ENCODE measurements at places on chromosomes 1 and 21. TPM values are rescaled to one million over a fixed set of nuclear protein-coding genes. Genes with fewer than 3 reads are reported as not detected.

GRCh38 chr1:16440131-16440469, 424 bp upstream of the NECAP2 start:
- no peak for DNase-seq

DNA sequence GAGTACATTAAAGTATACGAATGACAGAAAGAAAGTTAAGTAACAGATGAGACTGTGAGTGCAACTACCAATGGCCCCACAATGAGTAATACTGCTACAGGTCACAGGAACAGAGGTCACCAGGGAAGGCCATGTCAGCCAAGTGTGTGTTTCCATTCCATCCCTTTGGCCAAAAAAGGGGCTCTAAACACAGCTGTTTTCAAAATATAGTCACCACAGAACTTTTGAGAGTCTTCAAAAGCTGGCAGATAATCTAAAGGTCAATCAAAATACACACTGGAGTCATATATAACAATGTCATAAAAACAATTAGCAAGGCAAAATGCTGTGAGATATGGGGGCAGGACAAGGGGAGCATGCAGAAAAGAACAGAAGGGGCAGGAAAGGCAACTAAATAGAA, 10.2 kb downstream of the USP24 start:
- DNase-seq: no peak

Gene C1orf94
- not detected for total RNA-seq

DNA sequence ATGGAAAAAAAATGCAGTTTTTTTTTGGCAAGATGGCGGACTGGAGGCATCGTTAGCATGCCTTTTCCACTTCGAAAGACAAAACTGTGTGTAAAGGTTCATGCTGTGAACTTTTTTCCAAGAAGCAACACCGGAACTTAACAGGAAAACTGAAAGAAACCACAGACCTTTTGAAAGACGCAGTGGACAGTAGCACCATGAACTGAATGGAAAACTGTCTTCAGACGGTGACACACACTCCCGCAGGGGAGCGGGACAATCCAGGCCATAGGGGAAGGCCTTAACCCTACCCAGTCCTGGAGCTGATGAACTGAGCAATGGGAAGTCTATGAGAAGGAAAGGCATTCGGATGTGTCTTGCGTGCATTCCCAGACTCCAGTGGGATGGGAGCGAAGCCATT, 54.9 kb downstream of the NEK7 start:
- DNase-seq: no peak

- DNase-seq: no peak
Observed at GRCh38 chr1:169027607-169028320, 78.7 kb upstream of the ATP1B1 start.

- no peak for DNase-seq
Observed at GRCh38 chr1:54421101-54421504, 14.9 kb upstream of the SSBP3 start.

DNA sequence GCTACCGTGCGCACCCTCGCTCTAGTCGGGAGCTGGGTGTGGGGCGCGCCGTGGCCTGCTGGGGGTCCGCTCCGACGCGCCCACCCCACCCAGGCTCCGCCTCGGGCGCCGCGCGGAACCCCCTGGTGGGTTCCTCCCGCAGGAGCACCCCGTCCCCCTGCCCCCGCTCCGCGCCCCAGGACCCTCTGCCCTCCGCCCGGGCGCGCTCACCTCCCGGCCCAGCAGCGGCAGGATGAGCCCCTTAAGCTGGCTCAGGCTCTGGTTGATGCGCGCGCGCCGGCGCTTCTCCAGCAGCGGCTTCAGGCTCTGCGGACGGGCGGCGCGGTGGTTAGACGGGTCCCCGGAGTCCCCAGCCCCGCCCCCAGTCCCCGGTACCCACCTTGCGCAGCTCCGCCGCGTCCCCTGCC, 319 bp downstream of the HES2 start:
- DNase-seq: no peak

DNA sequence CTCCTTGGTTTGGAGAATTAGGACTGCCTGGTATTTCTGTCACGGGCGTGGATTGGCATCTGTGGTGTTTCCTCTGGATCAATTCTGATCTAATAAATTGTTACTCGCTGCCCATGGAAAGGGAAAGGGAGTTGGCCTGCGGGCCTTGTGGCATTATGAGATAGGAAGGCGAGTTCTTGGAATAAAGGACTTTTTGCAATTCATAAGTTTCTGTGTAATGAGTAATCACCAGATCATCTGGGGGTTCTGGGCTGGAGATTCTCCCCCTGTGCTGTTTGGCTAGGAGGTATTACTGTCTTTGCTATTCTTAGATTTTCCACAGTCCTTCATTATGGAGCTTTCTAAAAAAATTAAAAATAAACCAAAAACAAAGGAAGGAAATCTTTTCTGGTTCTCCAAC, 315.9 kb downstream of the CAMTA1 start:
- no peak for DNase-seq

DNA sequence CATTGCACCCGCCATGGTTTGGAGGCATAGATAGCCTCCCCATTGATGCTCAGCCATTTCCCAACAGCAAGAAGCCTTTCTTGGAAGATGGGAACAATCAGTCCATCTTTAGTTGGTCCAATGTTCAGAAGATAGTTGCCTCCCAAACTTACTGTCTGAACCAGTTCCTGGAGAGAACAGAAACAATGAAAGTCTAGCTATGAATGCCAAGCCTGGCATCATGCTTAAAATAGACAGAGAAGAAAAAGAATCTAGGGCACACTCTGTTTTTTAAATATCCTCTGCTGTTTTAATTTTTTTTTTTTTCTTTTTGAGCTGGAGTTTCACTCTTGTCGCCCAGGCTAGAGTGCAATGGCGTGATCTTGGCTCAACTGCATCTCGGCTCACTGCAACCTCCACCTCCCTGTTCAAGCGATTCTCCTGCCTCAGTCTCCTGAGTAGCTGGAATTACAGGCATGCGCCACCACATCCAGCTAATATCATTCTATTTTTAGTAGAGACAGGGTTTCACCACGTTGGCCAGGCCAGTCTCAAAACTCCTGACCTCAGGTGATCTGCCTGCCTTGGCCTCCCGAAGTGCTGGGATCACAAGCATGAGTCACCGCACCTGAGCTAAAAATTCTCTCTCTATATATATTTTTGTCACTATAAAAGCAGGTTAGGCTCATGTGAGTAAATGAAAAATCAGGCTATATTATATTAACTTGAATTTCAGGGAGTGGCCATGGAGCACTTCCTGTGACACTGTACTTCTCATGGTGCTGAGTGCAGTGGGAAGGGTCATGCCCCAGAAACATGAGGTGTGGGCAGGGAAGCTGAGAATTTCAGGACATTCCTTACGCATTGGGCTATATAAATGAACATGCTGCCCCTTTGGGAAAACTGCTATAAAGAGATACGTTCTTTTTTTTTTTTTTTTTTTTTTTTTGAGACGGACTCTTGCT, 19.1 kb downstream of the FUCA1 start:
- no peak for DNase-seq

Gene EDARADD
- total RNA-seq: 5.4 TPM

DNA sequence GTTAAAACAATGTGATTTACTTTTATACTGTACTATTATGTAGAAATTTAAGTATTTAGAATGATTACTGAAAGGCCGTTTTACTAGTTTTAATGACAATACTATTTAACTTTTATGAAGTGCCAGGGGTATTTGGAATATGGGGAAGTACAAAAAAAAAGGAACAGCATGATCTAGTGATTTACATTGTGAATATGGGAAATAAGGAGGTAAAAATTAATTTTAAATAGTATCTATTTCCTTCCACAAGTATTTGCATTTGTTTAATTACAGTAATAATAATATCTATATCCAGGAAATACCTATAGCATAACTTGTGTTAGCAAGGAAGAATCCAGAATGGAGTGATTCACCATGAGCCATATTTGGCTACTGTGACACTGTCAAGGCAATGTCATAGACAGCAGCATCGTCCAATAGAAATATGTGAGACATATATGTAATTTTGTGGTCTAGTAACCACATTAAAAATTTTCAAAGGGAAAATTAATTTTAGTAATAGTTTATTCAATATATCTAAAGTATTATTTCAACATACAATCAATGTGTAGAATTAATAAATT, 22.0 kb downstream of the CNST start:
- DNase-seq: no peak

Gene AQP10
- total RNA-seq: not detected

- no peak for DNase-seq
Observed at GRCh38 chr1:214248311-214249085, 32.5 kb upstream of the SMYD2 start.

DNA sequence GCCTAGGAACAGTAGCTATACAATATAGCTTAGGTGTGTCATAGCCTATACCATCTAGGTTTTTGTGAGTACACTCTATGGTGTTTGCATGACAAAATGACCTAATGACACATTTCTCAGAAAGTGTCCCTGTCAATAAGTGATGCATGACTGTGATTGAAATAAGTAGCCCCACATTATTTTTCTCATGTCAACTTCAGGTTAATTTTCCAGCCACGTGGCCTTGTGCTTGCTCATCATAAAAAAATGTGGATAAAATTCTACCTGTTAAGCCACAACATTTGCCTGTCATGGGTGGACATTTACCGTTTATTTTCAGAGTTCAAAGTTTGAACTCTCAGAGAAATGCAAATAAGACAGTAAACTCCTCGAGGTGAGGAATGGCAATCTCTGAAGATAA, 5.5 kb downstream of the DISC1 start:
- DNase-seq: no peak

DNA sequence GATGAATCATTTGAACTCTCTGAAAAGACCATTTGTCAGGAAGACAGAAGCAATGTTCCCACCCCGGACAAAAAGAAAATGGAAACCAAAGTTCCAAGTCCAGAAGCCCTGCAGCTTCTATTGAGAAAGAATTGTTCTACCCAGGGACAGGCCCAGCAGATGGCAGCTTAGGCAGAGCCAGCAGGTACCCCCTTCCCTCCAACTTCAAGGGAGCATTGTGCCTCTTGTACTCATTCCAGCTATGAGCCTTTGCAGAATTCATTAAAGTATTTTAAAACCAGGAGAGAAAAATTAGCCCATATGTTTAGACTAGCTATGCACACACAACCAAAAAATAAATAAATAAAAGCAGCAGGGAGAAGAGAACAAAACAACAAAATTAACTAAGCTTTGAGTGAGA, 85.2 kb upstream of the KCND3 start:
- no peak for DNase-seq

DNA sequence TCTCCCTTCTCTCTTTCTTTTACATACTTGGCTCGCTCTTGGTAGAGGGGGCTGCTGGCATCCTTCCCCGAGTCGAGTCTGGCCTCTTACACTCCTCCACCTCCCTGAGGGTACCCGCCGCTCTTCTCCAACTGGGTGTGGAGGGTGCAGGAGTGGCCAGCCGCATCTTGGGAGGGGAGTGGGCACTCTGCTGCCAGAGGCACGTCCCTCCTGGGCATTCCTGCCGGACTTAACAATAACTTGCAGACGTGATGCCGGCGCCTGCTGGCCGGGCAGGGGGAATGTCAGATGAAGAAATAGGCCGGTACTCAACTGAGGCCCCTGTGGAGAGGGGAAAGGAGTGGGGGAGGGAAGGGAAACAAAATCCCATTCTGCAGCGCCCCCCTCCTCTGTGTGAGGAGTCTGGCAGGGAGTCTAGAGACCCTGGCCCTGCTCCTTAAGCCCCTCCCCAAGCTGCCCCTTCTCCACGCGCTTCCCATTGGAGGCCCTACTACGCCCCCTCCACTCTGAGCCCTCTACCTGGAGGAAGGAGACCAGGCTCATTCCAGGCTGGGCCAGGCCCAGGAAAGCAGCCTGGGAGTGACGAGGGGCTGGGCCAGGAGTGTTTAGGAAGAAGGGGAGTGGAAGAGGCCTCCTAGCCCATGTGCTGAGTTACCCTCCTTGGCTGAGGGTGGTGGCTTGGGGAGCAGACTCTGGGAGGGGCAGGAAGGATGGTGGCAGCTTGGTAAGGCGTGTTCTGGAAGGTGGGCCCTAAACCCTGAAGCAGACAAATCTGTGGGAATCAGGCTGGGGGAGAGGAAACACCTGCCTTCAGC, 1.8 kb downstream of the ATP2B4 start:
- DNase-seq: no peak

- peak; percentile 62 for DNase-seq
Observed at GRCh38 chr1:32334864-32335534, 1.0 kb downstream of the MARCKSL1 start.

GRCh38 chr21:46500224-46500861, 41.7 kb downstream of the DIP2A start:
- no peak for DNase-seq

DNA sequence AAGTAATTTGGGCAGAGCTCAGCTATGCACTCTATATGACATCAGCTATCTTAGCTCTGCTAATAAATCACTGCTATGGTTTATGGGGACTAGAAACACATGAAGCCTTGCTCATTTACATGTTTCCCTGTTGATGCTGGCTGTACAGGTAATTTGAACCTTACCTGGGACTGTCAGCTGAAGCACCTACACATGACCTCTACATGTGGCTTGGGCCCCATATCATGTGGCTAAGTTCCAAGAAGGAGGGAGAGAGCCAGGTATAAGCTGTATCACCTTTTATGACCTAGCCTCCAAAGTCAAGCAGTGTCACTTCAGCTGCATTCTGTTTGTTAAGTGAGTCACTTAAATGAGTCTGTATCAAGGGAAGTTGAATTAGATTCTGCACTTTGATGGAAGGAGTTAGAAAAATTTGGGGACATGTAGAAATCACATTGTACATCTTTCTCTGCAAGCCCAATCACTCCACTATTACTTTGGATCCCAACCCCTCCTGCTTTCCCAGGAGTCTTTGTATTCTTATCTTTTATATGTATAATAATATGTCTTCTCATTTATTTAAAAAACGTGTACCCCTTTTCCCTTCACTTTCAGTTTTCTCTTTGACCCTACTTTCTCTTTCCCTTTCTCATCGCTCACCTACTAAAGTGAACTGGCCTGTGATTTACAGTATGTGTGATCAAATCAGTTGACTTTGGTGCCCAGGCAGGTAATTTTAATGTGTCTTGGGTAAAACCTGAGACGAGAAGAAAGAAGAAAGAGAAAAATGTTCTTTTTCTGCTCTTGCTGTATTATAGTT, 53.4 kb upstream of the PRKACB start:
- no peak for DNase-seq

GRCh38 chr1:177799746-177800145, 170.1 kb downstream of the SEC16B start:
- DNase-seq: no peak

- no peak for DNase-seq
Observed at GRCh38 chr1:34685225-34685624, 69.6 kb upstream of the GJB5 start.

DNA sequence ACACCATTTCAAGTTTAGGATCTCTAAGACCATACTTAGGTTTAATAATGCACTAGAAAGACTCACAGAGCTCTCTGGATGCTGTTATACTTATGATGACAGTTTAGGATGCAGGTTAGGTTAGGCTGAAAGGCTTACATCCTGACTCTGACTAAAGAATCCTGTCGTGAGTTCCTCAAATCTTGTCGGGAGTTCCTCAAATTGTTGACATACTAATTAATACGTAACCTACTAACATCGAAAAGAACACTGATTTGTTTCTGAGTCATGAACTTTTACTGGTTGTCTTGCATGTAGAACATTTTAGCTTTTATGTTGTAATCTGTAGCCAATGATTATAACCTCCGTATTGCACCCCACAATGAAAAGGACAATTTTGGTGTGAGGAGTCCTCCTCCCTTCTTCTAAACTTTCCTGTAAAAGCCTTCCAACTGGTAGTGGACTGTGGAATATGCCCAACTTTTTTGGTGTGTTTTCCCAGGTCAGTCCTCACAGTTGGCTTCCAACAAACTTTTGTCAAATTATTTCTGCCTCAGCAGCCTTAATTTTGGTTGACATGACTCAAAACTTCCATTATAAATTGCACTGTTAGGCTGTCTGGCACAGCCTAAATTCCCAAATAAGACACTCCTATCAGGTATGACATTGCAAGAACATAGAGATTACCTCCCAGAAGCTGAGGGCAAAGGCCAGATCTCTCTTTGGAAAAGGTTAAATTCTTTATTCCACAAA, 107.9 kb upstream of the PALMD start:
- no peak for DNase-seq

GRCh38 chr1:205189131-205189530, 22.4 kb downstream of the DSTYK start:
- no peak for DNase-seq

All from activated CD4-positive, alpha-beta memory T cell treated with anti-CD3 and anti-CD28 coated beads, Interleukin-2, amount 10 ng/mL, durations not matched to agents 7 days and 5 days (primary cell).